ENCODE measurements at places on chromosomes 6 and 20.
A peak's percentile ranks its signal among the peaks of the same experiment; 100 is the strongest.

- DNase-seq: no peak
These were observed 51.3 kb upstream of the REV3L start for GRCh38 chr6:111534231-111534751.

- DNase-seq: no peak
These were observed 32.8 kb downstream of the GSS start for GRCh38 chr20:34922654-34923381.

- DNase-seq: no peak
These were observed 18.9 kb upstream of the SRSF6 start for GRCh38 chr20:43438578-43439316.

DNA sequence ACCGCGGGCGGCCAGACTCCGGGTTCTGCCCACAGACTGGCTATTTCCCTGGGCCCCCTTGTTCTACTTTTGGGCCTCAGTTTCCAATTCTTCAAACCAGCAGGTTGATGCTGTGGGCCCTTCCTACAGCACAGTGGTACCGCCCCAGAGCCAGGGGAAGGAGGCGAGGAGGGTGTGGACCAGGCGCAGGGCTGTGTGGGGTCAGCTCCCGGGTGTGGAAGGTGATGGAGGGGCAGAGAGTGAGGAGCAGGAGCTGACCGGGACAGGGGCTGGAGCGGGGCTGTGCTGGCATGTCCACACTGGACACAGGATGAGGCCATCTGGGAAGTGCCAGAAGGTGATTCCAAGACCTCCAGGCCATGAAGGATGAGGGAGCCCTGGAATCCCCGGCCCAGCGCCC is 35.2 kb upstream of the CHRNA4 start:
- DNase-seq: no peak

GRCh38 chr6:53043581-53043980 is 21.6 kb upstream of the FBXO9 start:
- DNase-seq: no peak

- DNase-seq: no peak
These were observed 3.9 kb downstream of the CDH22 start for GRCh38 chr20:46304361-46304760.

DNA sequence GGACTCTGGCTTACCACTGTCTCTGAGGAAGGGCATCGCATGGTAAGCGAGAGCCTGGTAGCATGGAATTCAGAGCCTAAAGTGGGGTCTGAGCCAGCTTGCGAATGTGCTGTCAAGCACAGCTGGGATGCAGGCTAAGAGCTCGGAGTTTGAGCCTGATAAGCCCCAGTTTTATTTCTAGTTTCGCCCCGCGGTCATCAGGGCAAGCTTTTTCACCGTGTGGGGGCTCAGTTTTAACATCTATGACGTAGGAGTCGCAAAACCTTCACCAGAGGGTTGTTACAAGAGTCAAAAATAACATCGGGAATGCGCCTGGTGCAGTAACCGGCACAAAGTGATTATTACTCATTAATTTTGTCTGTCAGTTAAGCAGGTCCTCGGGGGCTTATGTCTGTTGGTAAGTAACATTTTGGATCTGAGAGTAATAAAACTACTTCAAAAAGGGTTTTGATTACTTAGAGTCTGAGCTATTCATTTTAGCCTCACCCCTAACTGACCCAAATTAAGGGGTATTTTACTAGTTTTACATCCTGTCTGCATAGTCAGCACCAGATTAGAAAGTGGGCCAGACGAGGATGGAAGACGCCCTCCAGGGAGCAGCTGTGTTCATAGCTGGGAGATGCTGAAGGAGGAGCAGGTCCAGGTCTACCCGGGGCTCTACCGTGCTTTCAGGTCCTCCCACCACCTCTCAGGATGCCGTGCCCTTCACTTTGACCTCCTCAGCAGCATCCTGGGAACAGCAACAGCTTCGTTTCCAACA is 29.7 kb downstream of the SLC22A23 start:
- no peak for DNase-seq

DNA sequence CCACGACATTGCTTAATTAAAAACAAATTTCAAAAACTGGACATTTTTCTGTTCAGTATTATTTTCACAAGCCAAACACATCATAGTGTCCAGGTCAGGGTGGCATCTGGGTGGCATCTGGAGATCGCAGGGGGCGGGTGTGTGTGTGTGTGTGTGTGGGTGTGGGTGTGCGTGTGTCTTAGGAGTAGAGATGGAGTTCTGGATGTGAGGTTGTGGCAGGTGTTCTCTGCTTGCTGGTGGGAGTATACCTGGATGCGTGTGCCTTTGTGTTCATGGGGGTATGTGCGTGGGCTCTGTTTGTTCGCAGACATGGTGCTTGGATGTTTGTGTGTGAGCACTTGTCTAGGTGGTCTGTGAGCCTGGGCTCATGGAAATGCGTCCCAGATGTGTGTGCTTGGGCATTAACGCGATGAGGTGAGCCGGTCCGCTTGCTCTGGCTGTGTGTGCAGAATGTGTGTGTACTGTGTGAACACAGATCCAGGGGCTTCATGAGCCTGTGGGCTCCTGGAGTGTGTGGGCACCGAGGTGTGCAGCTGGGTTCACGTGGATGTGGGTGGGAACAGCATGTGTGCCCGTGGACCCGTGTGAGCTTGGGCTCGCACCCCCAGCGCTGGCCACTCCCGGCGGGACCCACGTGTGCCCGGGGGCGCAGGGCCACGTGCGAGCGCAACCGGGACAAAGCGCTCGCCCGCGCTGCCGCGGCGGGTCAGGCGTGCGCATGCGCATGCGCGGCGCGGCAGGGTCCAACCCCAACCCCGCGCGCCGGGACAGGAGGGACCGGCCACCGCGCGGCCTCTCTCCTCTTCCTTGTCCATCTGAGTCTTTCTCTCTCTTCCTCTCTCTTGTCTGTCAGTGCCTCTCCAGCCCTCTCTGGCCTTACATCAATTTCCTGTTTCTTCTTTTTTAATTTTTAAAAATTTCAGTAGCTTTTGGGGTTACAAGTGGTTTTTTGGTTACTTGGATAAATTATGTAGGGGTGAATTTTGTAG is 60.4 kb downstream of the SRC start:
- DNase-seq: peak; percentile 50

- DNase-seq: peak; percentile 79
These were observed 49.1 kb downstream of the UTRN start for GRCh38 chr6:144334150-144334708.

DNA sequence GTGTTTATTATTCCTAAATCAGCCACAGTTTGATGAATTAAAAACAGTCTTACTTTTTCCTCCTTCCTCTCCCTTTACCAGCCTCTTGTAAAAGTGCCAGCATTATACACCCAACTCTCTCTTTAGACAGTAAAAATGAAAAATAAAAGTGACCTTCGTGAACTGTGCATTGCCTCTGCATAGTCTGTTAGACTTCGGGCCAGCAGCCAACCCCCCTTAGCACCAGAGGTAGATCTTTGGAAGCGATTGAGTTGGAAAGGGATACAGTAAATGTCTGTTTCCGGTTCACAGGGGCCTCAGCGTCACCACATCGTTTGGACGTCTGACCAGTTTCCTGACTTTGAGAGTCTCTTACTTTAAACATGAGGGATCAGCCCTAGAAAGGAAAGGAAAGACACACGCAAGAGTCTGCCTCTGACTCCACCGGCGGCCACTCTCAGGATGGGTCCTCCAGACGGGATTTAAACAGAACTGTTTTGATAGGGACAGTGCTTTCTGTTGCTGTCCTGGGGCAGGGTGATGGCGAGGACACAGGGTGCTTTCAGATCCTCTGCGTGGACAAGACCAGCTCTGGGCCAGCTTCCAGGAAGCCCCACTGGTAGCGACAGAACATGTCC is 206.6 kb upstream of the PREP start:
- no peak for DNase-seq

- peak; percentile 64 for DNase-seq
These were observed 53.5 kb upstream of the BTN3A2 start for GRCh38 chr6:26311385-26312095.

DNA sequence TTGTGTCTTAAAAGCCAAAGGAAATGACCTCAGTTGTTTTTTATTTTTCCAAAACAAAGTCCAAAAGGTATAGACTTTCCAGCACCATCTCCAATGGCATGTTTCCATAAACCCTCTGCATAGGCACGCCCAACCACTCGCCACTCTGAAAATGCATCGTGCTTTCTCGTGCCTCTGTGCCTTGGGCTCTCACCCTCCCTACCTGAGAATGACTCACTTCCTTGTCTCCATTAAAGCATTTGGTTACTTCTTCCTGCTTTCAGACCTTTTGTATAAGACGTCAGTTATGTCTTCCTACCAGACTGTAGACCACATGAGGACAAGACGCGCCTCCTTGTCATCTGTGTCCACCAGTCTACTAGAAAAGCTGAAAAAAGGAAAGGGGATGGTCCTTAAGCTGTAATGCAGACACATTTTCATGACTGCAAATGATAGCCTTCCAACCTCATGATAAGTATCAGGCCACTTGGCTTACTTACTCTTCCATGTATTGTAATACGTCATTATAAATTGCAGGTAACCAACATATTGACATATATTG is 61.2 kb upstream of the CDYL start:
- no peak for DNase-seq

DNA sequence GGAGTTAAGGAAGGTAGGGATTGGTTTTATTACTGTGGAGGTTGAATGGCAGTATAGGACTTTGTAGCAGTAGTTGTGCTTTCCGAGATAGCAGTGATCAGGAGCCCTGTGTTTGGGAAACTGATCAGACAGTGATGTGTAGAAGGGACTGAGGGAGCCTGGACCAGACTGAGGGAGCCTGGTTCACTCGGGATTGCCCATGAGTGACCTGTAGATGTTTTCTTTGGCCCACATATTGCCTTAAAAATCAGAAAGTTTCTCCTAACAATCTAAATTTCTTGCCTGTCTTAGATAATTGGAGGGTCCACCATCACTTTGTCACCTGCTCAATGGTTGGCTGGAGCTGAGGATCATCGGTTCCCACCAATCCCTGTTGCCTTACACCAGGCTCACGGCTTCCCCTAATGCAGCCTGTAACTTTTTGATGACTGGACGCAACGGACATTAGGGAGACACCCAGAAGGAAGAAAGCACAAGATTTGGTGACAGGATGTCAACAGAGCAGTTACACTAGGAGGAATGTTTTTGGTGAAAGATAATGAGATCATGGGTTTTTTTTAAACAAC is 1.1 kb downstream of the CDS2 start:
- DNase-seq: no peak

DNA sequence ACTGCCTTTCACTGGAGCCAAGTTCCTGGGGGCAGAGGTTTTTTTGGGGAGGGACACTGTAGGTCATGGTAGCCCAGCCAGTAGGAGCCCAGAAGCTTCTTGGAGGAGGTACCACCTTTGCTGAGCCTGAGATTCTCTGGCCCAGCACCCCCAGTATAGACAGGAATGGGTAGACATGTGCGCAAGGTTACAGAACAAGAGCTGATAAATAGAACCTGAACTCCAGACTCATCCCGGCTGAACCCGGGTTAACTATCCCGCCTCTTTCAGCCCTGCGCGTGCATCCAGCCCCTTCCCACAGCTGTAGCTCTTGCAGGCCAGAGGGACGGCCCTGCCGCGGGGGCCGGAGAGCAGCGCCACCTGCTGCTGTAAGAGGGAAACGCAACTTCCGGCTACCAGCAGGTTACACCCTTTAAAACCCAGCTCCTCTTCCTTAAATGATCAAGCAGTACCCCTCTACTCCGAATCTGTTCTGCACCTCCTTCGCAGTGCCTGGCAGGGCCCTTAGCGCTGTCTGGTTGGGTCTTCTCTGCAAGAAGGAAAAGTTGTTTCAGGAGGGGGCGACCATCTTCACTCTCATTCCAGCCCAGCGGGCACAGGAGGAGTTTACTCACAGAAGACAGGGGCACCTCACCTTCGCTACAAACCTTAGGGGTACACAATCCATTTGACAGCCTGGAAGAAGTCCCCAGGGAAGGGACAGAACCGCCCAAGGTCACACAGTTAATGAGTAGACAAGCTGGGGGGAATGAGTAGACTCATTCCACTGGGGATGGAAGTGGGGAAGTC is 7.5 kb downstream of the SRXN1 start:
- peak; percentile 70 for DNase-seq

GRCh38 chr6:72374172-72374571 is 247.7 kb upstream of the KCNQ5 start:
- no peak for DNase-seq

DNA sequence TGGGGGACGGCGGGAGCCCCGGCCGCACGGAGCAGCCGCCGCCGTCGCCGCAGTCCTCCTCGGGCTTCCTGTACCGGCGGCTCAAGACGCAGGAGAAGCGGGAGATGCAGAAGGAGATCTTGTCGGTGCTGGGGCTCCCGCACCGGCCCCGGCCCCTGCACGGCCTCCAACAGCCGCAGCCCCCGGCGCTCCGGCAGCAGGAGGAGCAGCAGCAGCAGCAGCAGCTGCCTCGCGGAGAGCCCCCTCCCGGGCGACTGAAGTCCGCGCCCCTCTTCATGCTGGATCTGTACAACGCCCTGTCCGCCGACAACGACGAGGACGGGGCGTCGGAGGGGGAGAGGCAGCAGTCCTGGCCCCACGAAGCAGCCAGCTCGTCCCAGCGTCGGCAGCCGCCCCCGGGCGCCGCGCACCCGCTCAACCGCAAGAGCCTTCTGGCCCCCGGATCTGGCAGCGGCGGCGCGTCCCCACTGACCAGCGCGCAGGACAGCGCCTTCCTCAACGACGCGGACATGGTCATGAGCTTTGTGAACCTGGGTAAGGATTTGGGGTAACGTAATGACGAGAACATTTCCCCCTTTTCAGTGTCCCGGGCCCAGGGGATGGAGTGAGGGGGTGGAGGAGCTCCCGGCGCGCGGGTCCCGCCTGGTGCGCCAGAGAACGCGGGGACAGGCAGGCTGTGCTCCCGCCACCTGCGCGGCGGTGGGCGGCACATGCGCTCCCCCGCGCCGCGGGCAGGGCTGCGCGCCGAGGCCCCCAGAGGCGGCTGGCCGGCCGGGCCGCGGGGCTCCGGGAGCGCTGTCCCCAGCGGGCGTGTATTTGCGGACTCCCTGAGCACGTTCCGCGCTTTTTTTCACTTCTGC is 1.4 kb downstream of the BMP6 start:
- DNase-seq: no peak

DNA sequence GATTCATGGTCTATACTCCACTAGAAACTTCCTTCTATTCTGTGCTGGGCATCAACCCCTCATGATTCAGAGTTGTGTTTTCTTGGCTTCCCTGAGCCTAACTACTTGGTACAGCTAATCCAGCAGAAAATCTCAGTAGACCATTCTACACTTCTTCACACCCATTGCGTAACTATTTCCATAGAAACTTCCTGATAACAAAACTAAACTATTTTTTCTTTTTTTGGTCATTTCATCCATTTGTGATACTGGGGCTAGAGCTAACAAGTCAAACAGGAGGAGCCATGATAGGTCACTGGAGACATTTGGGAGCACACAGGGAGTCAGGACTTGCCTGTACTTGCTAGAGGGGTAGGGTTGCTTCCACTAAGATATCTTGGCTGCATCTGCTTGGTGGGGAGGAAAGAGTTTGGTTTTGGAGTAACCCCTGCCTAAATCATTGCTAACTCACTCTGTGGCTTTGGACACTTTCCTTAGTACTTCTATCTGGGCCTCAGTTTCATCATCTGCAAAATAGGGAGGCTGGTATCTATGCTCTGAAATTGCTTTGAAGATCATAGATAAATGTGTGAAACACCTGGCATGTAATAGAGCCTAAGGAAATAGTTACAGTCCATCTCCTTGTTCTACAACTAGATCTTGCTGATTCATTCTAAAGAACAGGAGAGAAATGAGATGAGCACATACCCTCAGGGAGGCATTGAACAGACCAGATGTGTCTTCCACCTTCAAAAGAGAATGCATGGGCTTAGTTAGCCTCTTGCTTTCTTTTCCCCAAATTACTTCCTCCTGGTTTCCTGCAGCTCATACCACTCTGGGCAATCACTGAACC is 127.9 kb upstream of the ADGRF1 start:
- no peak for DNase-seq
